ENCODE measurements at places on chromosomes 4 and X.

- DNase-seq = no peak
Observed at GRCh38 chrX:38262715-38263620, 42.3 kb upstream of the SRPX start.

DNA sequence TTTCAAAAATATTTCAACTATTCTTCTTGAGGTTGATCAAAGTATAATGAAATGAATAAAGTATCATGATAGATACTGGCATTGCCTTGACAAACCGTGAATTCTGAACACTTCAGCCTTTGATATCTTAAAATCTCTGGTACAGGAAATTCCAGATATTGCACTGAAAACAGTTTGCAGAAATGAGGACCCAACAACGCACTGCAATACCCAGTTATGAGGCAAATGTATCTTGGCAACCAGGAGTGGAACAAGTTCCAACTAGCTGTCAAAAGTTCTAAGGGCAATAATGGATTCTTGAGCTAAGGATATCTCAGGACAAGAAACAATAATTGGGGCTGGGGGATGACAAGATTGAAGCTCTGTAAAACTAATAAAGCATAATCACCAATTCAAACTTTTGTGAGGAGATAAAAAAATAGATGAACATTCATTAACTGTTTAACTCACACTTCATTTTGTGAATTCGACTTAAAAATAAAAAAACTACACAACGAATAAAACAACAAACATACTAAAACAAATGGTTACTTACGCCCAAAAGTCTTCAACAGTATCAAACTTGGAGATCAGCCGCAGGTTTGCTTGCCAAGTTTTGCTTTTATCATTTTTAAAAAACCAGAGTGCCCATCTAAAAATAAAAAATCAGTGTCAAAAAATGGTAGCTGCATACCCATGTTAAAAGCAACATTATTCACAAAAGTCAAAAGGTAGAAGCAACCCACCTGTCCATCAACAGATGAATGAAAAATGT, 38.1 kb downstream of the EIF4E start:
- DNase-seq = no peak

DNA sequence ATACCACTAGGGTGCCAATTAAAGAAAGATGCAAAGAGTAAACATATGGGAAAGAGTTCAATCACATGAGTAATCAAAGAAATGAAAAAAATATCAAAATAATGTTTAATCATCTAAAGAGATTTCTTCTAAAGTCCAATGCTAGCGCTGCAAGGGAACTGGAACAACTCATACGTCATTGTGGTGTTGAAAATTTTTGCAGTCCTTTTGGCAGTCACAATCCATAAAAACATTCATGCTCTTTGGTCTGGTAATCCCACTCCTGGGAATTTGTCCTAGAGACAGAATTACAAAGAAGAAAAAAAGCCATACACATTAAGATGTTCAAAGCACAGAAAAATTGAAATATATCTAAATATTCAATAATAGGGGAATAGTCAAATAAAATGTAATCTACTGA, 4.6 kb downstream of the P2RY4 start:
- no peak for DNase-seq

GRCh38 chr4:139834981-139835391, 169.4 kb downstream of the MGST2 start:
- DNase-seq = no peak

GRCh38 chrX:17960891-17961290, 99.8 kb upstream of the RAI2 start:
- no peak for DNase-seq

DNA sequence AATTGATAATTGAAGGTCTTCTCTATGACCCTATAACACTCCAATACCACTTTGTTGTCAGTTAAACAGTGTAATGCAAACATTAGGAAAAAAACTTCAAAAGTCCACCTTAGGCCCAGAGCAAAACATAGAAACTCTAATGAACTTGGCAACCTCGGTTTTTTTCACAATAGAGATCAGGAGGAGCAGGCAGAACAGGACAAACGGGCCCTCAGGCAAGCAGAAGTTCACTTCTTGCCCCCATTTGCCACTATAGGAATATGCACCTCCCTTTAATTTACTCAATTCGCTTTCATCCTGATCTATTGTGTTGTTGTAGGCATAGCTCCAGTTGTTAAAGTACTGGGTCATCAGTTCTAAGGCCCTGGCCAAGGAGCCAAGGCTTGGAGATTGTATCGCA, 18.2 kb downstream of the ACOX3 start:
- DNase-seq = no peak

GRCh38 chr4:95027905-95028618, 270.3 kb downstream of the BMPR1B start:
- DNase-seq = no peak

GRCh38 chrX:17787557-17787956, 50.3 kb downstream of the SCML1 start:
- DNase-seq = no peak

Measured in renal cortex interstitium (tissue), 15 donors.